ENCODE measurements at places on chromosomes 4 and X.

GRCh38 chr4:168713253-168713652 lies 216.4 kb downstream of the PALLD start:
- no peak for DNase-seq

DNA sequence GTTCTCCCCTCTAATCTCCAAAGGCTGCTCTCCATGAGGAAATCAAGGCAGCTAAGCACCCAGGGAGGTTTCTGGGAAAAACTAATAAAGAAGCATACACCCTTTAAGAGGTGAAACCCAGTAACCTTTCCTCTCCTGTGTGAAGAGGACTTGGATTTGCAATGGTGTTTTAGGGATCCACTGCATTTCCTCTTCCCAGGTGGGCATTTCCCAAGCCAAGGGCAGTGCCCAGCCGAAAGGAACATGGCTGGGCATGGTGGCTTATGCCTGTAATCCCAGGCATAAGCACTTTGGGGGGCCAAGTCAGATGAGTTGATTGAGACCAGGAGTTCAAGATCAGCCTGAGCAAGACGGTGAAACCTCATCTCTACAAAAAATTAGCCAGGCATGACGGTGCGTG lies 5.4 kb upstream of the ZNF185 start:
- no peak for DNase-seq

GRCh38 chr4:179595671-179596410 lies 2153.6 kb upstream of the AGA start:
- no peak for DNase-seq

GRCh38 chrX:30488092-30488491 lies 89.5 kb downstream of the TASL start:
- DNase-seq: peak; percentile 17

DNA sequence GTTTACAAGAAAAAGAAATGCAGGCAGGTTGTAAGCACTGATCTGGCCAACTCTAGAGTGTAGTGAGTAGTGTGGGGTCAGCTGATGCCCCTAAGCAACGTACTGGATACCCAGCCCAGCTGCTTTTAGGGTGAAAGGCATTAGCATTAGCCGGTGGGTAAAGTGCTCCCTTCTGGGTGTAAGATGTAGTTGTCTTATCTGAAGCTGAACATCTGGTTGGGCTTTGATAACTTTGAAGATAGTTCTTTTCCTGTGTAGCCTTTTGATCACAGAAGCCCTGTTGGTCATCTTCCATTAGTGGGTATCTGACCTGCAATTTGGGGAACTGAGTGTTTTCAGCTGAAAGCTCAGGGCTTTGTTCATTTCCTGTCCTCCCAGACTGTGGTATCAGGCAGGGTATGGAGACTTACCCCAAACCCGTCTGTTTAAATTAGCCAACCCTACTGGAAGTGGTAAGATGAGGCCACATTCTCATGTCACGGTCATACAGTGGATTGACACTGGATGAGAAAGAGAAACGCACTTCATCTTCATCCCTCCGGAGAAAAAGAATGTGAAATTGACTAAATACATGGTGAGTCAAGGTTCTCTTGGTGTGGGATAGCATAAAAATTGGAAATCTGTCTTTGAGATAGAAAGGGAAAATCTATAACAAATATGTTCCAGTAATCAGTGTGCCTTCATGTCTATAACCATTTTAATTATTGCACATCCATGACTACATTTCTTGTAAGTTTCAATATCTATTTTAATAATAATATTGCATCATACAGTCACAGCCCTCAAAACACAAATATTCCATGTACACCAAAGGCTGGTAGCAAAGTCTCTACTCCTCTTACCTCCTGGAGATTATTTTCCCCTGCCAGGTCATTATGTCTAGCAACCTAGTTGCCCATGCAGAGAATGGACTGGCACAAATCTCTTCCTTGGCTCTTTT lies 8.7 kb downstream of the RHOH start:
- DNase-seq: no peak

DNA sequence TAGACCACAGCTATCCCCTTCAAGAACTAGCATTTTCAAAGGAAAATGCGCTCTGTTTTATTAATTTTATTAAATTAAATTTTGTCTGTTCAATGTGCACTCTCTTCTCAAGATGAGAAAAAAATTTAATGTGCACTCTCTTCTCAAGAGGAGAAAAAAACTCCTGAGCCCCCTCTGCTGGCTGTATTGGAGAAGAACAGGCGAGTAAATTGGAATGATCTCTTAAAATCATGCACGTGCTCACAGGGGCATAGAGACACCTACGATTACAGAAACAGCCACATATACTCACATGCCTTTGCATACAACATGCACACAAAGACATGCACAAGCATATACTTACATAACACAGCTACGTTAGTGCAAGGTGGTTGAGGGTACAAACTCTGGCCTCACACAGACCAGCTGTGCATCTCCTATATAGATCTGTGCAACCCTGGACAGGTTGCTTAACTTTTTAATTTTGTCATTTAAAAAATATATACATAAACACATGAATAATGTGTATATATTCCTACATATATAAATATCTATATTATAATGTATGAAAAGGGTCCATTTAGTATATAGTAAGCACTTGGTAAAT lies 176.2 kb upstream of the CXorf66 start:
- DNase-seq: peak; percentile 38

DNA sequence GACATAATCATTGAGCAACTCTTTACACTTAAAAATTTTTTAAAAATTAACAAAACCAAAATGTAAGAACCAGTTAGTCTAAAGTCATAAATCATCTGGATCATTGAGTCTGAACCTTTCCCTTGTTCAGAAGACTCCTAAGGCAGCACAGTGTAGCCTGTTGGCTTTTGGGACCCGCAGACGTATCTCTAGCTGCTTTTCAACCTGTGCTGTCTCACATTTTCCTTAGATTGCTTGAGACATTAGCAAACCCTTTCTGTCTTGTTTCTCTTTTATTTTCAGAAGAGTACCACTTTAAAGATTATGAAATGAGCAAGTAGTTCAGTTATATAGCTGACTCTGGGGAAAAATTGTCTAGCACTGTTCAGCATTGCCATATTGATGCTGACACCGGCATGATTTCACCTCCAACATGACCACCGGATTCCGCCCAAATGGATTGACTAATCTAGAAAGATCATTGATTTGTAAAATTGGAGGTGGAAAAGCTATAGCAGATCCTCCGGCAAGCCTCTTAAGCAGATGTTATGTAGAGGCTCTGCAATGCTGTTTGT lies 8.9 kb downstream of the TCEANC start:
- no peak for DNase-seq

DNA sequence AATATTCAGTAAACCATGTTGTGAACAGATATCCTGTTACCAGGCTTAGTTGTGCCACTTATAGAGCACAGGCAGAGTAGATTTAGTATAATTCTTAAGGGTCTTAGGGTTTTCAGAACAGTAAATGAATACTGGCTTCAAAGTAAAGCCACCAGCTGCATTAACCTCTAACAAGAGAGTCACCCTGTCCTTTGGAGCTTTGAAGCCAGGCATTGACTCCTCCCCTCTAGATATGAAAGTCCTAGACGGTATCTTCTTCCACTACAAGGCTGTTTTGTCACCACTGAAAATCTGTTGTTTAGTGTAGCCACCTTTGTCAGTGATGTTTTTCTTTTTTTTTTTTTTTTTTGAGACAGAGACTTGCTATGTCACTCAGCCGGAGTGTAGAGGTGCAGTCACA lies 77.7 kb downstream of the ALPK1 start:
- DNase-seq: no peak

- DNase-seq: no peak
These were observed 191.8 kb downstream of the PDGFC start for GRCh38 chr4:156779774-156780173.

- no peak for DNase-seq
These were observed 715.9 kb downstream of the TECRL start for GRCh38 chr4:63693321-63693720.

Data from testis (tissue), 5 donors.